ENCODE measurements at places on chromosomes 3 and 15.

GRCh38 chr15:54321426-54321825, 343.2 kb downstream of the UNC13C start:
- no peak for DNase-seq

DNA sequence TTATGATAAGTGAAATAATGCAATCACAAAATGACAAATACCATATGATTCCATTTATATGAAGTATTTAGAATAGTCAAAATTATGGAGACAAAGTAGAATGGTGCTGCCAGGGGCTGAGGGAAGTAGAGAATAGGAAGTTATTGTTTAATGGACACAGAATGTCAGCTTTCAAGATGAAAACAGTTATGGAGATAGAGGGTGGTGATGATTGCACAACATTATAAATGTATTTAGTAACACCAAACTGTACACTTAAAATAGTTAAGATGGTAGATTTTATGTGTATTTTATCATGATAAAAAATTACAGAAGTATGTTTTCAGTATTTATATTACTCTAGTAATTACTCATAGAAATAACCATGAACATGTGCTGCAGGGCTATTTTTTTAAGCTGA, 100.8 kb upstream of the AZI2 start:
- DNase-seq, result no peak

DNA sequence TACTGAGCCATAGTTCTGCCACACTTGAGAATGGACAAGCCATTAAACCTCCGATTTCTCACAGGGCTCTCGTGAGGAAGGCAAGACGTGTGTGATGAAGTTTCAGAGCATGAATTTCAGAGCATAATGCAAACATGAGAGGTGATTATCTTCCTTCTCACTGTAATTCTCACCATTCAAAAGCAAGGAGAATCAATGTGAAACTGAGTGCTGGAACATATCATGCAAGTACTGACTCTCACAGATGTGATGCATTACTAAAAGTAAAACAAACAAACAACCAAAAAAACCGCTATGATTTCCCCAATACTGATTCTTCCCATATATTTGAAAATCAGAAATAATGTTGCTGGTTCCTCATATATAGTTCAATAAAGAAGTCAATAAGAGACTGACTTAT, 23.7 kb downstream of the P3H2 start:
- no peak for DNase-seq

- no peak for DNase-seq
Measured at GRCh38 chr3:55641964-55642363, 154.9 kb upstream of the WNT5A start.

GRCh38 chr3:172174513-172175253, 135.3 kb downstream of the FNDC3B start:
- no peak for DNase-seq

DNA sequence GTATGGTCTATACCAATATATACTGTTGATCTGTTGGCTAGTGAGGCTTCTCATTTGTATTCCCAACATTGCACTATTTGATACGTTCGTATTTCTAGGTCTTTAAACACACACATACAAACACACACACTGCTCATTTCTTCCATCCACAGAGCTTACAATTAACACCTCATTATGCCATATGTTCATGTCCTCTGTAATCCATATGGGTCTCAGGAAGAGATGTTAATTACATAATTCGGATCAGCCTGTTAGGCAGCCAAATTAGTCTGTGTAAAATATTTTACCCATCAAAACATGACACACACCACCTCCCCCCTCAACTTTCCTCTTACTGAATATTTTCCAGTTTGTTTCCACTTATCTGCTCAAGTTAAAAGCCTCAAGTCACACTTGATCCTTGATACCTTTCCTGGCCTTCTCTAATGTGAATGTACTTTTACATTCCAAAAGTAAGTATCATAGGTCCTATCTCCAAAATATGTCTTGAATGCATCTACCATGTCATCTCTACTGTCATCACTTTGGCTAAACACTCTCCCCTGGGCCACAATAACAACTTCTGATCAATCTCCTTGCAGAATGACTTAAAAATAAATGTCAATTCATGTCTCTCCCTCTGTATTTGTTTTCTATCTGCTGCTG, 28.2 kb downstream of the EOGT start:
- no peak for DNase-seq

DNA sequence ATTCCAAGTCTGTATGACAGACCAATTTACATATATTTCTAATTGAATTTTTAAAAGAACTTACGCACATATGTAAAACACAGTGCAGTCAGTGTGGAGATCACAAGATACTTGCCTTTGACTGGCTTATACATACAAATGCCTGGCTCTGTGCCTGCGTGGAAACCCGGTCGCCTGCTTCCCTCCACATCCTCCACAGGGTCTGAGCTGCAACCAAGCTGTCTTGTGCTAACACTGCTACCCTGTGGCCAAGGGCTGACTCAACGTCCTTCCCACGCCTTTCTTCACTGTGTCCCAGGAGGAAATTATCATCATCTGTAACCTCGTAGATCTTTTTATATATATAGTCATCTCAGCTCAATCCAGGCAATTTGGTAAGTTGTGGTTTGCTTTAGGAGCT, 117.0 kb downstream of the WNT7A start:
- DNase-seq, result no peak

DNA sequence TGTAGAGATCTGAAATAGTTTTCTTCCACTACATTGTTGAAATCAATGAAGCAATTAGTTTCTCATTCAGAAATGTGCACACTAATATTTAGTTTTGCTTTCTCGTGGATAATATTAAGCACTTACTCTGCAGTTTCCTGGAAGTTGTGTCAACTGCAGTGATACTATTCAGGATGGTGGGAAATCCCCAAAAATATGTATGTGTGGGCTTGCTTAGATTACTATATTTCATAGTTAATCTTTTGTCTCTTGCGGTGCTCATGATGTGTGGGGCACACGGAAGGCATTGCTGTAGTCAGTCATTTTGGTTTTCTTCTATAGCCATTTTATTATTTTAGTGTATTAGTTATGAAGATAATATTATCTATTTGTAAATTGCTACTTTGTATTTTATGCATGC, 19.7 kb downstream of the RAB11A start:
- DNase-seq, result no peak
